ENCODE measurements at places on chromosomes 2 and 18.

- peak; percentile 38 for DNase-seq
Observed at GRCh38 chr18:76265497-76266235, 229.4 kb downstream of the ZNF516 start.

GRCh38 chr18:54260396-54261072 is 8.8 kb upstream of the POLI start:
- DNase-seq = no peak

DNA sequence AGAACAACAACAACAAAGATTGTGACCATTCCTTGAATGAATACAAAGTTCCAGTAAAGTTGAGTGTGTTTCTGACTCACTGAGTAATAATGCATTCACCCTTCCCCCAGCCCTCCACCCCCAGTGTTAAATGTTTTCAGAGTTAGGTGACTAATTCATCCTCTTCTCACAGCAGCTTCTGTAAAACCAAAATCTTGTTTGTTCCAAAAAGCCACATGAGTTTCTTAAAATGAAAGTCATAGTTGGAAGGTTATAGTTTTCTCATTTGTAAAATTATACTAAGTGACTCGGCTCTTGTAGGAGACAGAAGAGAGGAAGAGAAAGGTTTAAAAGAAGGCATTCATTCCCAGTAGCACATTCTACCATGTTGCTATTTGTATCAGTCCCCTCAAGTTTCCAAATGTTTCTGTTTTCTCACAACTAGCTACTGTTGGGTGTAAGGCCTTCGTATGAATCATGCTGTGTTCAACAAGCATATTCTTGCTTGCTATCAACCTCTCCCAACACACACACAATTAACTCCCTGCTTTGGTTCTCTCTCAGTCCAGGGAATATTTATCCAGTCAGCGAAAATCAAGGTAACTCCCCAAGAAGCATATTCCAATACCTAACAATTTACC is 75.3 kb downstream of the MBD2 start:
- DNase-seq = peak; percentile 94

DNA sequence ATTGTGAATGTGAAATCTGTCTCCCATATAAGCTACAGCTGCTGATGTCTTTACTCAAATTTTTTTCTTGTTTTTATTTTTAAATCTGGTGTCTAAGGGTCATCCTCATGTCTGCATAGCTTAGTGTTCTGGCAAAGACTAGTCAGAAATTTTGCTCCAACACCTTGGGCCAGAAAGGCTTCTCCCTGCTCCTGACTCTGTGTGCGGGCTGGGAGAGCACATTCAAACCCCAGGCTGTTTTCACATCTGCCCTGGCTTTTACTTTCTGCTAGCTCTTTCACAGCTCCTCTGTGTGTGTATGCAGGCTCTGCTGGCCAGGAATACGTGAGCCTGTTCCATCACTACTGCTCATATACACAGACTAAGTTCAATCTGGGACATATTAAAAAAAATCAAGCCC is 102.9 kb upstream of the RIOK3 start:
- no peak for DNase-seq

GRCh38 chr2:66684289-66684688 is 249.4 kb downstream of the MEIS1 start:
- no peak for DNase-seq

- DNase-seq = no peak
Observed at GRCh38 chr2:239204876-239205468, 195.8 kb downstream of the HDAC4 start.

DNA sequence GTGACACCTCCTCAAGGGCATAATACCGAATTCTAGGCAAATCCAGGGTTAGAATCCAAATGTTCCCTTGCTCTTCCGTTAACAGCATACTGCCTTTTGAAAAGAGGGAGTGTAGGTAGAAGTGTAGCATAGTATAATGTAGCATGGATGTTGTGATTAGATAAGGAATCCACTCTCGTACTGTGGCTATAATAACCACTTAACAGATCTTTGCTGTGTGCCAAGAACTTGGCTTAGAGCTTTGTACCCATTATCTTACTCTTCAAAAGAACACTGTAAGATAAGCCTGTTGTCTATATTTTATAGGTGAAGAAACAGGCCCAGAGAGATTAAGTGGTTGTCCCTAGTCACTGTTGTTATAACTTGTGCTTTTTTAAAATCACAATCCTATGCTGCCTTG is 24.2 kb downstream of the WDR75 start:
- no peak for DNase-seq

GRCh38 chr2:119233326-119234020 is 9.8 kb downstream of the STEAP3 start:
- peak; percentile 80 for DNase-seq

GRCh38 chr2:65999103-65999502 is 435.8 kb upstream of the MEIS1 start:
- DNase-seq = no peak

DNA sequence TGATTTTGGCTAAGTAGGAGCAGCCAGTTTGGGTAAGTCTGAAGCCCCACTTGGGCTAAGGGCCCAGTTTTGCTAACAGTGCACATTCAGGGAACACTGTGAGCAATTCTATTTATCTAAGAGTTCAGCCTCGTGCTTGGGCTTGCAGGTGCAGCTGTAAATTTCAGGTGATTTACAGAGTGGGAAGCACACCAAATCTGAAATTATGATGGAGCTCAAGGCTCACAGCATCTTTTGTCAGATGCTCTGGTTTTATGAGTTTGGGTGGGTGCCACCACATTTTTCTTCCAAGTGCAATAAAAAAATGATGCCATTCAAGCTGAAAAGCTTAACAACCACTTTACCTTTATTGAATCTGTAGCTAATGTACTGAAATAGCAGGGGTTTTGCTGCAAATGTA is 671.2 kb downstream of the LRRTM4 start:
- no peak for DNase-seq

DNA sequence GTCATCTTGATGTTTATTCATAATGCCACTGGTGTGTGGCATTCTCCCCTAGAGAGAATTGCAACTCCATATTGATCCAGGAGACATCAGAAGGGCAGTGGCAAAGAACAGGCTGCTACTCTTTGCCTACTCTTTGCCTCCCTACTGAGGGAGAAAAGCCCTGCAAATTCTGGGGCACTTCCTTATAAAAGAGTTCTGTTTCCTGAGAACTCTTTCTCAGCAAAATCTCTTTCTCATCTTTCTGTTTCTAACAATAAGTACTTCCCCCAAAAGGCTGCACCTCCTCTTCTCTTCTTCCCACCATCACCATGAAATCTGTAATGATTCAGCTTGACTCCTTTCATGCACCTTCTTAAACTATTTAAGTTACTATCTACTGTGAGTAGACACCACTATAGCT is 270.3 kb downstream of the MREG start:
- DNase-seq = no peak

GRCh38 chr2:239697399-239698164 is 296.8 kb upstream of the HDAC4 start:
- DNase-seq = no peak

- DNase-seq = peak; percentile 36
Observed at GRCh38 chr18:79988071-79988450, 302 bp downstream of the TXNL4A start.

- peak; percentile 70 for DNase-seq
Observed at GRCh38 chr2:235766278-235766677, 272.4 kb downstream of the AGAP1 start.

DNA sequence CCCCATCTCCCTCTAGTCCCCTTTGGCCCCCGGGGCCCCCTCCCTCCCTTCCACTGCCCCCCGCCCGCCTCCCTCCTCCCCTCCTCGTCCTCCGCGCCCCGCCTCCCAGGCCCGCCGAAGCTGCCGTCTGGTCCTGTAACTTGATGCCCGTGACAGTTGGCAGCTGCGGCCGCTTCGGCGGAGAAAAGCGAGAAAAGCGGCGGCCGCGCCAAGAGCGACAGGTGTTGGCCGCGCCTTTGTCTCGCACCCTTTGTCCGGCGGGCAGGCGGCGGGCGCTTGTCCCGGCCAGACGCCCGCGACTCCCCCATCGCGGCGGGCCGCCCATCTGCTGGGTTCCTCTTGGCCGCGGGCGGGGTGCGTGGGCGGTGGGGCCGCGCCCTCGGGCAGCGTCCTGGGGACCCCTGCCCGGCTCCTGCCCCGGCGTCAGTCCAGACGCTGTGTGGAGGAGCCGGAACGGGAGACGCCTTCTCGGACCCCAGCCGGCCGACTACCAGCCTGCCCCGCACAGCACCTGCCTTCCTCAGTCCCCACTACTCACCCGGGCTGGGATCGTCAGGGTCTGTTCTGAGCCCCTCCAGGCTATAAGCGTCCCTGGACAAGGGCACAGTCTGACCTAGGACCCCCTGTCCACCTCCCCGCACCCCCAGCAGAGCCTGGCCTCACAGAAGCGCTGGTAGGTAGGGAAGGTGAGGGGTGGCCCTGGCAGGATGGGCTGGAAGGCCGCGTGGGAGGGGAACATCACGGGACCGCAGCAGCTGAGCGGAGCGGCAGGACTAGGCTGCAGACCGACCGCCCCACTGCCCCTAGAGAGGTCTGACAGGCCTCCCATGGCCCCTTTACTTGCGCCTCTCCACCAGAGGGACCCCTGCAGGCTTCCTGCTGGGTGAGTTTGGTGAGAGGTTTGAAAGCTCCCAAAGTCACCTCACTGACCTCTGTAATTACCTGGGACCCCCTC is 1.2 kb upstream of the HES6 start:
- no peak for DNase-seq

DNA sequence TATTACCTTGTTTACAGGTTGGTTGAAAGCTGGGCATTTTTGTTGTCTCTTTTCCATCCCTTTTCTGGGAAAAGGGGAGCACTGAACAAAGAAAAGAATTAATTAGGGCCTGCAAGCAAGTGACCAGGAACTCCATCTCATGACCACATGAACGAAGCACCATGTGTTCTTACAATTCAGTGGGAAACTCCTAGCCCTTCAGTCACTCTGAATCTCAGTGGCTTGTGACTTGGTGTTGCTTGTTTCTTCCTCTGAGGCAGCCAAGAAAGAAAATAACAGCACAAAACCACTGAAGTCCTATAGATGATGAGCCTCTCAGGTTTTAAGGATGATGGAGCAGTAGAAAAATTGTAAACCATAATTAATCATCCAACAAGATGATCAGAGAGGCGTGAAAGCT is 129.1 kb upstream of the CAB39 start:
- no peak for DNase-seq

GRCh38 chr2:169716238-169716886 is 17.3 kb upstream of the KLHL23 start:
- DNase-seq = peak; percentile 78

GRCh38 chr2:238846628-238847418 is 1.1 kb upstream of the TWIST2 start:
- DNase-seq = peak; percentile 55

DNA sequence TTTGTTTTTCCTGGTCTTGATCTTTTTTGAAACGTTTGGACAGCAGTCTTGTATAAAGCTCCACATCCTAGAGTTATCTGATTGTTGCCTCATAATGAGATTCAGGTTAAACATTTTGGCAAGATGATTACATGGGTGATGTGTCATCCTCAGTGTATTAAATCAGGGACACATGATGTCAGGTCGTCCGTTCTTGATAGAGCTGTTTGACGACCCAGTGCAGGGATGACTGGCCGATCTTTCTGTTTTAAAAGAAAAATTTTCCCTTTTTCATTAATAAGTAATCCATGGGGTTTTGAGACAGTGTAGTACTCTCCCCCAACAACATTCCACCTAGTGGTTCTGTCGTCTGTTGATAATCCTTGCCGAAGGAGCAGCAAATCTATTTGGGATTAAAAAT is 44.5 kb upstream of the SERPINB2 start:
- DNase-seq = no peak

- DNase-seq = peak; percentile 36
Observed at GRCh38 chr2:114022360-114023085, 132.6 kb downstream of the ACTR3 start.

GRCh38 chr2:152647552-152647951 is 69.7 kb downstream of the PRPF40A start:
- DNase-seq = peak; percentile 49

DNA sequence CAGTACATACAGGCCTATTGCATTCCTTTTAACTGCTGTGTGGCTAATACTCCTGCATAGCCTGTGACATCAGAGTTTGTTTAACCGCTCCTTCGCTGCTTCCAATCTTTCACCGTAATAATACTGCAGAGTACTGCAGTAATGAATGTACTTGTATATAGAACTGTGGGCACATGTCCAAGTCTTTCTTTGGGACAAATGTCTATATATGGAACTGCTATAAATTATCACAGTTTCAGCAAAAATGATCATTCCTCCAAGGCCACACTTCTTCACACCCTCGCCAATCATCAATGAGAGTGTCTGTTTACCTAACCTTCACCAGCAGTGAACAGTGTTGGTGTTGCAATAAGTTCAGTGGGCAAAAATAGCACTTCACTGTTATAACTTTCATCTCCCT is 230.4 kb downstream of the SP3 start:
- DNase-seq = no peak

GRCh38 chr2:43075054-43075593 is 151.3 kb downstream of the ZFP36L2 start:
- peak; percentile 98 for DNase-seq

- DNase-seq = peak; percentile 92
Observed at GRCh38 chr18:55509631-55510324, 78.2 kb downstream of the TCF4 start.

GRCh38 chr2:108640731-108641130 is 78.6 kb upstream of the RANBP2 start:
- peak; percentile 92 for DNase-seq

- DNase-seq = peak; percentile 93
Observed at GRCh38 chr2:215680605-215681598, 245.0 kb upstream of the FN1 start.

- DNase-seq = no peak
Observed at GRCh38 chr2:150178591-150178990, 308.9 kb downstream of the RND3 start.

DNA sequence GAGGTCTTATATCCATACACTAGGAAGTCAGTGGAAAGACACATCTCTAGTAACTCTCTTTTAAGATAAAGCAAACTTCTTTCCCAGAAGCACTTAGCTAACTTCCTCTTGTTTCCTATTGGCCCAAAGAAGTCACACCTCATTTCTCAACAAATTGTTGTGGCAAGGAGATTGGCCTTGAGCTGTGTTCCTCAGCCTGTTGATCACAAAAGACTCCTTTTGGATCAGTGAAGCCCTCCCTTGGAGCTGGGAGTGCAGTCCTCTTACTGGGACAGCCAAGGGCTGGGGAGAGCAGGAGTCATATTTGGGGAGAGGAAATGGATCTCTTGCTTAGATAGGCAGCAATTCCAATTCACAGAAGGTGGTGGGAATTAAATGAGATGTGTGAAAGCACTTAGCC is 51.2 kb upstream of the DAPL1 start:
- DNase-seq = no peak

- no peak for DNase-seq
Observed at GRCh38 chr18:5106730-5107129, 90.3 kb downstream of the AKAIN1 start.

DNA sequence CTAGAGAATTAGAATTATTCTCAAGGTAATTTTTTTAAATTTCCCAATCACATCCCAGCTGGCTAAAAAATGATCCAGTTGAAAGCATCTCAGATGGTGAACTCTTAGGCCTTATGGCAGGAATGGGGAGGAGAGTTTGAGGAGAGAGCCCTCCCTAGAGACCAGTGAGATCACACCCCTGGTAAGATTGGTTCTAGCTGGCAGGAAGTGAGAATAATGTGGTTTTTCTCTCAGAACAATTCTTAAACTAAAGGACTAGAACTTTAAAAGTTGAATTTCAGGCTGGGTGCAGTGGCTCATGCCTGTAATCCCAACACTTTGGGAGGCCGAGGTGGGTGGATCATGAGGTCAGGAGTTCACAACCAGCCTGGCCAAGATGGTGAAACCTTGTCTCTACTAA is 120.2 kb downstream of the MYO3B start:
- DNase-seq = no peak

- DNase-seq = no peak
Observed at GRCh38 chr18:43994381-43994780, 686.3 kb upstream of the SETBP1 start.

Data from fibroblast of skin of abdomen (primary cell).